ENCODE measurements at places on chromosomes 12 and 14.

DNA sequence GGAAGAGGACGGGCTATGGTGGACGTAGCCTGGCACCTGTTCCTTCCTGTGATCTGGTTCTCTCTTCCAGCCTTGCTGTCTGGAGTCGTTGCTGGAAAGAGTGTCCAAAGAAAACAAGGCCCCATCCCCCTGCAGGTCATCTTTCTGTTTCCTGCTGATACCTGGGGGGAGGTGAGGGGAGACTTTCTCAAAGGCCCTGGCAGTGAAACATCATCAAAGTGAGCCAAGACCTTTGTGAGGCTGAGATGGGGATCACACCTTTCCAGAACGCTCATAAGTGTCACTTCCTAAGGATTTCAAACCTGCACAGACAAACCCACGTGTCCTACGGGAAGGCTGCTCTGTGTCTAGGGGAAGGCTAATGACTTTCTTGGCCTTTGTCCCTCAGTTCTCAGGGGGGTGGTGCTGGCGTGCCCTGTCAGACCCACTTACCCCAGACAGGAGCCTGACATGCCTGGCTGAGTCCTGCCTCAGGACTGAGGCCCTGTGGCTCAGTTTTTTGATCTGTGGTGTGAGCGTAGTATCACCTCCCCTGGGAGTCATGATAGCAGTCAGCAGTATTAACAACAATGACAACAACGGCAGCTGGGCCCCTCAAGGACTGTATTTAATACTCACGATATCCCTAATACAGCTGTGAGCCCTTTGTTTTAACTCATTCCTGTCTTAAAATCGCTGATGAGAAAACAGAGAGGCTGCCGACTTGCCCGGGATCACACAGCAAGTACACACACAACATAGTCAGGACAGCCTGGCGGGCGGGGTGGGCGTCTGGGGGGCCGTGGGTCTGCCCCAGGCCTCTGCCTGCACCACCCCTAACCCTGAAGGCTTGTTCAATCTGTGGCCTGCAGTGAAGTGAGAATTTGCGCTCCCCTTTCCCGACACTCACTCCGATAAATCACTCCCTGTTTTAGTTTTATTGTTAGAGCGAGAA lies 235.2 kb downstream of the SLC41A2 start:
- DNase-seq, result no peak

- DNase-seq, result no peak
Observed at GRCh38 chr12:43370263-43370662, 181.7 kb downstream of the ADAMTS20 start.

- no peak for DNase-seq
Observed at GRCh38 chr12:1529862-1530591, 64.4 kb downstream of the FBXL14 start.

DNA sequence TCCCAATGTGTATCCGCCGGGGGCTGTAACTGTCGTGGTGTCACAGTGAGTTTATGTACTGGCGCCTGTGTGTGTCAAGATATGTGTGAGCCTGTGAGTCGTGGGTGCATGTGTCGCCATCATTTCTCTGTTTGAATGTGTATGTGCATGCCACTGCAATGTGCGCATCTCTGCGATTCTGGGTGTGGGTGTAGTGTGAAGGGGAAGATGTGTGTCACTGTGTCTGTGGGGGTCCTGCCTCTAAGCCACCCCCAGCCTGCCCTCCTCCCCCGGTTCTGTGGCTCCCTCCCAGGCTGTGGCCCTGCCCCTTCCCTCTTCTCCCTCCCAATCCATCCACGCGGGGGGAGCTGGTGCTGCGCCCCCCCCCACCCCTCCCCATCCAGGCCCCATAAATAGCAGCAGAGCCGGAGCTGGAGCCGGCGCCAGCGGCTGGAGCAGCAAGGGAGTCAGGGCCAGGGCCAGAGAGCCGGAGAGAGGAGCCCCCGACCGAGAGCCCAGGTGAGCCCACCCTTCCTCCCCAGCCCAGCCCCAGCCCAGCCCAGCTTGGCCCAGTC lies at the start of gene CPNE6:
Gene CPNE6 (plus strand): TSS at position 419 of the 554 bp plus-strand sequence. CDS start 1,375 bp downstream, outside the sequence.
- peak; percentile 17 for DNase-seq

DNA sequence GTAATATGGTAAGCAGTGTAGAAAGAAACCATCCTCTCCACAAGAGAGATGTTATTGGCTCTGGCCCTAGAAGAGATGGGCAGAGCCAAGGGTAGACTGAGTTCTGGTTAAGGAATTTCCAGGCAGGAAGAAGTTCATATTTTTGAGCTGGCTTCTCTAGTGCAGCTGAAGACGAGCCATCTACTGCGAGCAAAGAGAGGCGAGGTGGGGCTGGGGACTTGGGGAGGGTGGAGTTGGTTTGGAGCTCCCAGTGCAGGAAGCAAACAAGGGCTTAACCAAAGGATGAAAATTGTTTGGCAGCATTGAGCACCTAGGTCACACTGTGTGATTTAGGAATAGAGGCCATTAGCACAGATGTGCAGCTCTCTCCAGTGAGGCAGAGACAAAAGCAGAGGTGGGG lies 239.6 kb downstream of the ZFP36L1 start:
- DNase-seq, result no peak

GRCh38 chr12:65648461-65648860 lies 175.8 kb upstream of the HMGA2 start:
- DNase-seq, result no peak

GRCh38 chr12:101521136-101521535 lies 46.0 kb downstream of the SPIC start:
- no peak for DNase-seq

DNA sequence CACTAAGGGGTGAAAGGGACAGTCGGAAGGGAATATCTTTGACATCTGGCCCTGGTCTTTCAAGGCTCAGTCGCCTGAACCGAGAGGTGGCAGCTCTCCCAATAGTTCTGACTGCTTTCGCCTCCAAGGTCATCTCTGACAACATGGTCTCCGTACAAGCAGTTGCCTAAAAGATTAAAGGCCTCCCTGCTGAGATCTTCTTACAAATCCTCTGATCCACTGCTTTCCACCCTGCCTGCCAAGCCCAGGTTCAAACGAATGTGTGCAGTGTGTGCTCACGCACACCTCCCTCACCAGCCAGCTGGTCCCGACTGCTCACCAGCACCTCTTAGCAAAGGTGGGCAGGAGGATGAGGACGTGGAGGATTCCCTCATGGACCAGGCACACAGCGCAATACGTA lies 10.4 kb downstream of the B4GALNT3 start:
- no peak for DNase-seq

- DNase-seq, result no peak
Observed at GRCh38 chr14:31969699-31970240, 107.3 kb upstream of the ARHGAP5 start.

DNA sequence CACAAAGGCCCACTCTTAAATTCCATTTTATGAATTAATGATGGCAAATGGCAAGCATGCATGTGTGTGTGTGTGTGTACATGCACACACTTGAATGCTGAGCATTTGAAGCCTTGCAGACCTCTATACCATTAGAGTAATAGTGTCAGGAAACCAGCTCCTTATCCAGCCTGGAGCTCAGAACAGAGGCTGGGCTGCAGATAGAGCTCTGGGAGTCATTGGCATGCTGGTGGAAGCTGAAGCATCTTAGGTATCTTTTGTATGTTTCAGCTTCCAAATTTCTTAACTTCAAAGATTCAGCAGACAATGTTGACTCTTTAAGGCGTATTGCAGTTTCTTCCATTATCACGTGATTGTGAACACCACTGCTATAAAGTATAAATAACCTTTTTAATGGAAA lies 192.9 kb upstream of the ARHGAP5 start:
- DNase-seq, result no peak

DNA sequence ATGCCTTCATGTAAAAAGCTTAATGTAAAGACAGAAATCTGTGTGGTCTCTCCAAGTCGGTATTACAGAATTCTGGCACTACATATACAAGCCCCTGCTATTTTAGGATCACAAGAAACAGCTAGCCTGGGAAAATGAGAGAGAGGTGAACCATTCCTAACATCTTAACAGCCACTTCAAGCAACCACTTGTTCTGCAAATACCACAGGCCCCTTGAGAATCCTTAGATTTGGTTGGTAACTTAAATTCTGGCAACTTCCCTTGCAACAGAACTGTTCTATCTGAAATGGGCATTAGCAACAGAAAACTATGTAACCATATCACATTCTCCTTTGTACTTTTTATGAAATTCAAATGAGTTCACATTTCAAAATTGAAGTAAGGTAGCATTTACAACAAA lies 68.5 kb downstream of the SPPL3 start:
- DNase-seq, result no peak

DNA sequence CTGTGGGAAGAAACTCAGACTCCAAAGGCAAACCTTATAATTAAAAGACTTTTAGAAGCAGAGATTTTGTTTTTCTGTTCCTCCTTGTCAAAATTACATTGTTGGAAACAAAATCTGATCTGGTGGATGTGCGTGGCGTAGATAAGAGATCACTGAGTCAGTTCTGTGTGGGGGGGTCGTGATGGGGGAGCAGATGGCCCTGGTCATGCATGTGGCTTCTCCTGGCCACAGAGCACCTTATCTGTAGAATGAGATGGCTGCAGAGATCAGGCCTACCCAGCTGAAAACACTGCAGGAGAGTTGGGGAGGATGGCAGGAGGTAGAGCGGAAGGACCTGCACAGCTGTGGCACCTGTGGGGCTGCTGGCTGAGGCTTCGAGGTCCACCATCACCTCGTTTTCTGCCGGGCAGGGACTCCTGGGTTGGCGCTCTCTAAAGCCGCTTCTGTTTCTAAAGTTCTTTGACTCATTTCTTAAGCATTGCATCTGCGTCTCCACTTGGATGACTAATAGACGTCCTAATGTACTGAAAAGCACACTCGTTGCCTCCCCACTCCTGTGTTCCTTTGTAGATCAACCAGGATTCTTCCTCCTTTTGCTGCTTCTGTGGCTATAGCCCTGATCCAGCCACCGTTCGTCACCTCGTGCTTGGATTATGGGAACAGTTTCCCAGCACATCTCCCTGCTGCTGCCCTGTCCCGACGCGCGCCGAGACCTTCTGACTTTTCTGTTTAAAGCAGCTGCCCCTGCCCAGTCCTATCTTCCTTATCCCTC lies 93.4 kb downstream of the TSPAN9 start:
- no peak for DNase-seq

DNA sequence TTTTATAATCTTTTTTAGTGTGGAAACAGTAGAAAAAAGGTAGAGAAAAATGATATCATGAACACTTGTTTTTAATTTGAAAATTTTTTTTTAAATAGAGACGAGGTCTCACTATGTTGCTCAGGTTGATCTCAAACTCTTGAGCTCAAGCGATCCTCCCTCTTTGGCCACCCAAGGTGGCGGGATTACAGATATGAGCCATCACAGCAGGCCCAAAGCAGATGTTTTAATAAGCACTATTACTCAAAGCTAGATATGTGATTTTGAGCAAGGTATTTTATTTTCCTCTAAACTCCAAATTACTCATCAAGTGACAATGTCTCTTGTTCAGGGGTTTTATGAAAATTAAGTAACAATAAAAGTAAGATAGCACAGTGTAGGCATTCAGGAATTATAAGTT lies 10.7 kb upstream of the WDR89 start:
- peak; percentile 44 for DNase-seq

DNA sequence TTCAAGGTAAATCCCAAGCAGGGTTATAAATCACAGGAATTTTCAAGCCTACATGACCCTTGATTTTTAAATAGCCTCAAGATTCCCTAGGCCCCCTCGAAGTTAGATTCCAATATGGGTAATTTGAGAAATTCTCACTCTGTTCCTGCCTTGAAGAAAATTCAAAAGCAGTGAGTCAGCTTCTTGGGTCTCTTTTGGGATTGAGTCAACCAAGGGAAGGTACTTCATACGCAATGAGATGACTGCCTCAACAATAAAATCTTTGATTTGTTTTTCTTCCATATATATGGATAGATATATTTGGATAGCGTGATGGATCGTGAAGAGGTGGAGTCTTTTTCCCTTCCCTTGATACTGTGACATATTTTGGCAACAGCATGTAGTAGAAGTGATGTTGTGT lies 180.4 kb upstream of the ATP2B1 start:
- no peak for DNase-seq

DNA sequence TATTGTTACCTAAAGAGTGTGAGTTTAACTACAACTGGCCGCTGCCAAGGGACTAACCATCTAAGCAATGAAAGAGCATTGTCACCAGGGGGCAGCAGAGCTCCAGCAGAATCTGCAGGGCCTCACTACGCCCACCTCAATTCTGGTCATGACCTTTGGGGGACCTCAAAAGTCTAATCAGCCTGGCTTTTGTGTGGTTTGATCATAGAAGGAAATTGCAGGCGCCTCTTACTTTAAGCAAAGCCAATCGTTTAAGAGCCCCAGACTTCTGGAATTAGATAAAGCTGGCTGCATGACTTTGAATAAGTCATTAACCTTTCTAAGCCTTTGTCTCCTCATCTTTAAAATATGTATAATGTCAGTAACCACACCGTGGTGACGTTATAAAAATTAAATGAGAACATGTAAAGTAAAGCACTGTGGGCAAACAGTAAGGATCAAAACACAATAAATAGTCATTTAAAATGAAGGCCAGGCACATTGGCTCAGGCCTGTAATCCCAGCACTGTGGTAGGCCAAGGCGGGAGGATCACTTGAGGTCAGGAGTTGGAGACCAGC lies 58.6 kb downstream of the TBX3 start:
- peak; percentile 44 for DNase-seq

DNA sequence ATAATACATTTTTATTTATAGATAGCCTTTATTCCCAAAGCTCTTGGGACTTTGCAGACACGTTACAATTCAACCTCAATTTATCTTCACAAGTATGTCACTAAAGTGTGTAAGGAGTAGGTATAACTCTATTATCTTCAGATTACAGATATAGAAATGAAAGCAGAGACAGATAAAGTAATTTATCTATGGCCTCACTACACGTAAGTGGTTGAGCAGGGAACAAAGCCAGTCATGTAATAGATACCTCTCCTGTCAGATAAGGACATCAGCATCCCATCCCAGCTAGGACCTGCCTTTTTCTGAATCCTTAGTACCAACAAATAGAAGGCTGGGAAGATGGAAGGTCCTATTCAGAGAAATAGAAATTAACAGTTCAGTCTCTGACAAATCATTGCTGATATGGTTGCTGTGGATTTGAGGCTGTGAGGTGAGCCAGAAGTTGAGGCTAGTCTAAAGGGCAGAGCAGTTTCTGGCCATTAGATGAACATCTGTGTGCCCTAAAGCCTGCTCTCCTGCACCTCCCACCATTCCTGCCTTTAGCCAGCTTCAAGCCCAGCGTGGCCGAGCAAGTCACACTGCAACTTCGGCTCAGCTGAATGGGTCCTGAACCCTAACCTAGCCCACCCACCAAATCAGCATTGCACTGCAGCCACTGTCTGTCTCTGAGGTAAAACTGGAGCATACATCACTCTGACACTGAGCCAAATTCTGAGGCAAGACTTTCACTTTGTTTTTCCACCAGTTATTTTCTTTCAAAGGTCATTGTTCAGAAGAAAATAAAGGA lies 71.1 kb upstream of the PLEKHA5 start:
- no peak for DNase-seq

DNA sequence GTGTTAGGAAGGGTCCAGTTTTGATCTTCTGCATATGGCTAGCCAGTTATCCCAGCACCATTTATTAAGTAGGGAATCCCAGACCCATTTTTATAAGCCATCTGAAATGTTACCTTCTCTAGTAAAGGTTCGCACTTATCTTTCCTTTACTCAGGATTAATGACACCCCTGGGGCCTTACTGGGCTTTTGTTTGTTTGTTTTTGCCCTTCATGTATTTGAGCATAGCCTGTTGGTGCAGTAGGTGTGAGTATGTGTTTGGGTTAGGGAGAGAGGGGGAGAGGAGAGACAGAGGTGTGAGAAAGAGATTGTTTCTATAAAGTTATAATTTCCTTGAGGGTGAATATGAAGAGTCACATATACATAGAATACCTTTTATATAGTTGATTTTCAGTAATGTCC lies 96.9 kb downstream of the AKAP6 start:
- no peak for DNase-seq
